Activated CD4-positive, CD25-positive, alpha-beta regulatory T cell (primary cell): ENCODE measurements at places on chromosomes 12 and 14.

- no peak for DNase-seq
Observed at GRCh38 chr14:87784386-87784785, 208.6 kb downstream of the GALC start.

- peak; percentile 16 for DNase-seq
Observed at GRCh38 chr12:50765095-50765911, 1.4 kb downstream of the ATF1 start.

DNA sequence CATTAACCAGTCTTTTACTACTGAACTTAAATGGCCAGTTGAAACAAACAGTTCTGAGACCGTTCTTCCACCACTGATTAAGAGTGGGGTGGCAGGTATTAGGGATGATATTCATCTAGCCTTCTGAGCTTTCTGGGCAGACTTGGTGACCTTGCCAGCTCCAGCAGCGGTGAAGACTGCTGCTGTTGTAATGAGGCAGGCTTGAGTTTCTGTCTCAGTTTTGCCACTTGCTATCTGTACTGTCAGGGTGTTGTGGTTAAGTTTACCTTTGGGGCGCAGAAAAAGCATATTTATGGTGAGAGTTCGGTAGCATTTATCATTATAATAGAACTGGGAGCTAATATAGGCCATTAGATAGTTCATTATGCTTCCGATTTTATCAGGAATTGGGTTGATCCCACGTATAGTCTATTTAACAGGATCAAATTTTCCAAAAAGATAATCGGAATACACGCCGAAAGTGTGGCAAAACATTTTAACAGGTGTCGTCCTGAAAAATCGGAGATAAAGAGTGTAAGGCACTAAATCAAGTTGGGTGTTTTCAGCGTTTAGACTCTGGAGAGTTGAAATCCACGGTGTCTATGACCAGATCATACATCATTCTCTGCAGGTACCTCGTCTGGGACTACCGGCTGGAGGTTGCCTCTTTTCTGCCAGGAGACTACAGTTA lies 688 bp upstream of the NECAP1 start:
- no peak for DNase-seq

- no peak for DNase-seq
Observed at GRCh38 chr12:79426121-79426520, 264.6 kb downstream of the PAWR start.

DNA sequence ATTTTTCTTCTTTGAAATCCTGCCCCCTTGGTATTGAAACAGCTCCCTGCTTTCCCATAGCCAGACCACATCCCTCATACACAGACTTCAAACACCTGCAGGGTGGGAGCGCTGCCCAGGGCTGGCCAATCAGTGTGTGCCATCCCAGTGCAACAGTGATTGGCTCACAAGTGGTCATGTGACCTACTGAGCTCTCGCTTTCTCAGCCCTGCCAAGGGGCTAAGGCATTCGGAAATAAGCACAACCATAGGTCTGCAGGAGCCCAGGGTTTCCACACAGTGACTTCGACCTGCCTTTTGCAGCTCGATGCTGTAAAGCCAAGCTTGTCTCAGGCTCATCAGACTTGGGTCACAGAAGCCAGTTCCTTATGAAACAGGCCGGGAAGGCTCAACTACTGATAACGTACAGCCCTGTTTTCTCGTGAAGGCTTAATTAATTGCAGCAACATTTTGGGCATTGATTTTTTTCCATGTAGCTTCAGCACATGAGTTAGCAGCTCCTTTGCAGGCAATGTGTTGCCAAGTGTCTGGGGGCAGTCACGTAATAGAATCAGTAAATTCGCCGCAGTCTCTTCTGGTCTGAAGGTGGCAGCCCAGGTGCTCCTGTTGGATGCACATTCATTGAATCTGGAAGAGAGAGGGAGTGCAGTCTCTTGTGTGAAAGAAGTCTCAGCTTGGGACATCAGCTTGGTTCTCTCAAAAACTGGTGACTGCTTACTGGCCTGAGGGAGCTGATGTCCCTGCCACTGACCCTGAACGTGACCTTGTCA lies 1091.8 kb downstream of the AACS start:
- DNase-seq: no peak

DNA sequence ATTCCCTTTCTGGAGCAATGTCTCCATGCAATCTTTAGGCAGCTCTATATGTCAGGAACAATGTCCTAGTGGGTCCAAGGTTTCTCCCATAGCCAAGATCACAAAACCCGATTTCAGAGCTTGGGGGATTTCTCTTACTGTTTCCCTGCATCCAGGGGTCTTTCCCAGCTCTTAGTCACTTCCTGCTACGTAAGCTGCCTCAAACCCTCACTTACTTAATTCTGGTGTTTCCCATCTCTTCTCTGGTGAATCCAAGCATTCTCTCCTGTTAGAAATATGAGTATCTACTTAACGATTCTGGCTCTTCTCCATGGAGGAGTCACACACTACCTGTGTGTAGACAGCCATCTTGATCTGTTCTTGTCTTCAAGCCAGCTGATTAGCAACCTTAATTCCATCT lies 80.0 kb downstream of the IFNG-AS1 start:
- no peak for DNase-seq

DNA sequence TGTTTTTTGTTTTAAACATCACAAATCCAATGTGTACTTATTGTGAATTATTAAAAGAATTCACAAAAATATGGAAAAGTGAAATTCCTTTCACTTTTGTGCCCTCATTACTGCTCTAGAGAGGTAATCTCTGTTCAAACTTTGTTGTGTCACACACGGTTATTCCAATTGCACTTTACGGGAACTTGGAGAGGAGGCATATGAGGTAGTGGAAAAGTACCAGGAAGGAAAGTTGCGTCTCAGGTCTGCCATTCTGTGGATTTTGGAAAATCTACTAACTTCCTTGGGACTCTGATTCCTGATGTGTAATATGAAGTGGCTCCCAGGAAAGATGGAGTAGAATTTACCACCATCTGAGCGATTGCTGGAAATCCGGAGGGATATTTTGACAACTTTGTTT lies 90.9 kb upstream of the DCN start:
- no peak for DNase-seq

DNA sequence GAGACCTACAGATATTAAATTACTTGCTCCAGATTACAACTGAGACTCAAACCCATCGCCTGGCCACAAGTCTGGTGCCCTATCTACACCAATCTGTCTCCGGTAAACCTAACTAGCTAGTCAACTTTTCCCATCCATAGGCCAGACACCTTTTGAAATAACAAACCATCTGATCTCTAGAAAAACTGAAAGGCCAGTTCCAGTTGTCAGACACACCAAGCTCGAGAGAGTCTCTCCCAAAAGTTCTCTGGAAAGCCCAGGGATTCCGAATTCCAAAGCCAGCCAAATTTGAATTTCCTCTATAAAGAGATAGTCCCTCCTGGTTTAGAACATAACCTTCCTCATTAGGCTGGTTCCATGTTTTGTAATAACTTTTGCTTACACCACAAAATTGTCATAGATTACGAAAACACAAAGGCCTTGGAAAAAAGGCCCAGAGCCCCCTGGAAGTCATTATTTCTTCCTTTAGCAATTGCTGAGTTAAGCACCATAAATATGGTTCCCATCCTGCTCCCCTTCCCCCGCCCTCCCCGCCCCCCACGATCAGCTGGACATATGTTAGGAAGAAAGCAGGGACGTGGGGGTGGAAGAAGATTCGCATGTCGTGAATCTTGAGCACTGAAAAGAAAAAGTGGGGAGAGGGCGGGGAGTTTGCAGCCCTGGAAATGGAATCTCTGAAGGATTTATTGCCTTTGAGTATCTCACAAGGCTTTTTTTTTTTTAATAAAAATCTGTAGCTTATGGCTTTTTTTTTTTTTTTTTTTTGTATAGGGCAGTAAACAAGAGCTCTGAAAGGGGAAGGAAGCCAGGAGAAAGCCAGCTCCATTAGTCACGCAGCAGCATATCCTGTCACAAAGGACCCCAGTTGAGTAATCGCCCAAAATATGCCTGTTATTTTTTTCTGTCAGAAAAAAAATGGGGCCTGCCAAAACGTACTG lies 110.4 kb downstream of the ZFP36L1 start:
- no peak for DNase-seq

DNA sequence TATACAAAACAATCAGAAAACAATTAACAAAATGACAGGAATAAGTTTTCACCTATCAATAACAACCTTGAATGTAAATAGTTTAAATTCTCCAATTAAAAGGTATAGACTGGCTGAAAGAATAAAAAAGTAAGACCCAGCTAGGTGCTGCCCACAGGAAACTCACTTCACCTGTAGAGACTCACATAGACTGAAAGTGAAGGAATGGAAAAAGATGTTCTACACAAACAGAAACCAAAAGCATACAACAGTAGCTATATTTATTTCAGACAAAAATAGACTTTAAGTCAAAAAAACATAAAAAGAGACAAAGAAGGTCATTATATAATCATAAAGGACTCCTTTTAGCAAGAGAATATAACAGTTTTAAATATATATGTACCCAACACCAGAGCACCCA lies 152.4 kb upstream of the PWP1 start:
- DNase-seq: no peak

- no peak for DNase-seq
Observed at GRCh38 chr14:80390906-80391305, 179.6 kb upstream of the DIO2 start.

DNA sequence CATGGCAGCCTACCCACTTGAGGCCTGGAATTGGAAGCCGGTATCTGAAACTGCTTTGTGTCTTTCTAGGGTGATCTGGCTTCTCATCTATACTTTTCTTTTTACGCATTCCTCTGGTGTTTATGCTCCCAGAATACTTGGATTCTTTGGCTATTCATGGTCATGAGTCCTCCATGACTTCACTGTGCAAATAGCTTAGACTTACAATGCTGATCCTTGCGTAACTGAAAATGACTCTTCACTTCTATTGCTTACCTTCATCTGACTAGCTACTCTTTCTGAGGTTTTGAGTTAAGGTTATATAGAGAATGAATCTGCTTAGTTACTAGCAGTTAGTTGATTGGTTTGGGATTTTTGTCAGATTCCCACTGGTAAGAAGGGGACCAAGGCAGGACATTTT lies 121.7 kb upstream of the NOVA1 start:
- no peak for DNase-seq

GRCh38 chr12:34625116-34625515 lies 602.8 kb downstream of the ALG10 start:
- no peak for DNase-seq

DNA sequence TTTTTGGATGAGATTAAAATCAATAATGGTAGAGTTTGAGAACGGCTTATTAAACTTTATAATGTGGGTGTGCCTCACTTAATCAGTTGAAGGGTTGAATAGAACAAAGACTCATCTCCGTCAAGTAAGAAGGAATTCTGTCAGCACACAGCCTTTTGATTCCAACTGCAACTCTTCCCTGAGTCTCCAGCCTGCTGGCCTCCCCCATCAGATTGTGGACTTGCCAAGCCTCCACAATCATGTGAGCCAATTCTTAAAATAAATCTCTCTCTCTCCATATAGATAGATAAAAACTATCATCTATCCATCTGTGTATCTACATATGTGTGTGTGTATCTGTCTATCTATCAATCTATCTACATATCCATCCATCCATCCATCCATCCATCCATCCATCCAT lies 127.4 kb upstream of the BTG1 start:
- DNase-seq: no peak

- DNase-seq: no peak
Observed at GRCh38 chr12:68007033-68007432, 17.8 kb downstream of the IFNG-AS1 start.

GRCh38 chr12:14846042-14846587 lies 2.8 kb upstream of the ART4 start:
- no peak for DNase-seq

GRCh38 chr14:106318700-106319099 lies 792.3 kb downstream of the TMEM121 start:
- DNase-seq: no peak

DNA sequence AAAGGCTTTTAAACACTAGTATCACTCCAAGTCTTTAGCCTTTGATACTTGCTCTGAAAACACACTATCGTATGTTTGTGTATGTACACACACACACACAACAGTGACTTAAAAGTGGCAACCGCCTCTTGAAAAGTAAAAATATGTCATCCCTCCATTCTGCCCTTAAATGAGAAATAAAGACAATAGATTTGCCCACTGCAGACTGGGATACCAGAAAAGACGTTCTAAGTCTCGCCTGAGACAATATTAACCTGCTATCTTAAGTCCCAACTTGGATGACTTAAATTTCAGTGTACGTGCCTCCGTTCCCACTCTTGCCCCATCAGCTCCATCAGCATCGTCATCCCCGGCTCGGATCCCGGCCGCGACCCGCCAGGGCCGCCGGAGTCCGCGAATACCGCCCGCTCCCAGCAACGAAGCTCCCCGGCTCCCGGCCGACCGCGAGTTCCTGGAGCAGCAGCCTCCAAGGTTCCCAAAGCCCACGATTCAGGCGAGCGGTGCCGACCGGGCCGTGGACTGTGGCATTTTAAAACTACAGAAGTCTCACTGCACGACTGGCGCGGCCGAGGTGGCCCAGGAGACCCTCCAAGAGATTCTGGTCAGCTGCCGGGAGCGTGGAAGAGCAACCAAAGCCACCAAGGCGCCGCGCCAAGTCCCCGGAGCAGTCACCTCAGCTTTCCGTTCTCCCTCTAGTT lies 2.8 kb upstream of the ARID2 start:
- DNase-seq: peak; percentile 28
